ENCODE measurements at places on chromosomes 11 and 22.

DNA sequence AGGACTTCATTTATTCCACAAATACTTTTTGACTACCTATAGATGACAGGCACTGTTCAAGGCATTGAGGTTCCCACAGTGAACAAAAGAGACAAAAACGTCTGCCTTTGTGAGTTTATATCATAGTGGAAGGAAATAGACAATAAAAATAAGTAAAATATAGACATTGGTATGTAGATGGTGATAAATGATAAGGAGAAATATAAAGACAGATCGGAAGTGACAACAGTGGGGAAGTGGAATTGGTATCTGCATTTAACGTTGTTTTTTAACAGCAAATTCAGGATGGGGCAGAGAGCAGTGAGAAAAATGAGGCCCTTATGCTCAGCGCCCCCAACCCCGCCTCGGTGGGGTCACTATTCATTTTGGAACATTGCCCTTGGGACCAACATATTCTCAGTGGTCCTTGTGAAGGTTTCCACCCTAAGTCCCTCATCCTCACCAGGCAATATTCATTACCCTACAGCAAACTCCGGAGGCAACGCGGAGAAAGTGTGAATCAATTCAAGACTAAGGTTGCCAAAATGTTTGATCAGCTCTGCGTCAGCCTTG, 627 bp upstream of the PEX26 start:
- peaks cover 29% of the 10 kb centered on the region for H3K36me3 ChIP-seq
- H3K4me3 ChIP-seq: peak overlapping the region; percentile 69
- H3K4me1 ChIP-seq: peaks cover 36% of the 10 kb centered on the region
- H3K27ac ChIP-seq: peak overlapping the region; percentile 82
- DNase-seq: no peak
- no peaks in the 10 kb centered on the region for H3K27me3 ChIP-seq

DNA sequence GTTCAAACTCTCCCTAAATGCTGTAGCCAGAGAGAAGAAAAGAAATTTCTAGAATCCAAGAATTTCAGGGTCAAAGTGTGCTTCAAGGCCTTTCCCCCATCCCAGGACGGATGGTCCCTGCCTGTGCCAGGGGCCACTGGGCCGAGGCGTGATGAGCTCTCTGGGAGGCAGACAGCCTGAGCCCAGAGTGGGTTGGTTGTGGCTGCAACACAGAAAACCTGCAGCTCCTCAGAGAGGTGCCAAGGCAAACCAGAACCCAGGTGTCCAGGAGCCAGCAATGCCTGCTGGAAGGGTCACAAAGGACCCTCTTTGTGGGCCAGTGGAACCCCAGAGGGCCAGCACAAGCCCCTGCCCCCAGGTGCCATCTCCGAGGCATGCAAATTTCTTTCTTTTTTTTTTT, 2.6 kb upstream of the APOL6 start:
- H3K4me1 ChIP-seq: peaks cover 26% of the 10 kb centered on the region
- no peak for DNase-seq
- no peak overlapping the region for H3K4me3 ChIP-seq
- H3K36me3 ChIP-seq: peaks cover 10% of the 10 kb centered on the region
- no peak overlapping the region for H3K27ac ChIP-seq
- H3K27me3 ChIP-seq: peaks cover 3% of the 10 kb centered on the region

DNA sequence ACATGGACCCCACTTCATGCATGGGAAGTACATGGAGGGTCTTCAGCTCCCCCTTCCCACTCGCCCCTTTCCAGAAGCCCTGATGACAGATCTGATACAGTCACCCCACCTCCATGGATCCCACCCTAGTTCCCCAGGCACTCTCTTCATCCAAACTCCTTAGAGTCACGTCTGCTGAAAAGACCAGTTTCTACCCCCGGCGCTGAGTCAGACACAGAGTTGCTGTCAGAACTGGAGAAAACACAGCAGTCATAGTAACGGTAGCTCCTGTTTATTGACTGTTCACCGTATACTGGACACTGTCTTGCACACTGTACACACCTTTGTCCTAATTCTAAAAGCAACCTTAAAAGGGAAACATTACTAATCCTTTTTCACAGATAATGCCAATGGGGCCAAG, 29.1 kb downstream of the DRD2 start:
- H3K4me1 ChIP-seq: no peaks in the 10 kb centered on the region
- H3K27ac ChIP-seq: no peak overlapping the region
- H3K27me3 ChIP-seq: peaks cover 6% of the 10 kb centered on the region

DNA sequence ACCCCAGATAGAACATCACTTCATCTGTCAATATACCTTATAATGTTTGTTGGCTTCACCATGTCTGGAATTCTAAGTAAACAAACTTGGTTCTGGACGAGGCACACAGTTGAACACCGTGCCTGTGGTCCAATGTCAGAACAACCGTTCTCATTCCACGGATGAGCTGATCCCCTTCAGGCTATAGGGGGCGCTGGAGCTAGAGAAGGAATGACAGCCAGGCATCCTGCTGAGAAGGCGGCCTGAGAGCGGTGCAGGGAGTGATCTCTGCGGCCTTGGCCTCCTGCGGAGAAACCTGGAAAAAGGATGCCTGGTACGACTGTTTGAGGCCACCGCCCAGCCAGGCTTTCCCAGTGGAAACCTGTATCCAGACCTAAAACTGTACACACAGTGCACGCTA, 48.7 kb downstream of the FDX1 start:
- H3K36me3 ChIP-seq: no peaks in the 10 kb centered on the region
- H3K27me3 ChIP-seq: no peaks in the 10 kb centered on the region
- H3K4me3 ChIP-seq: no peak overlapping the region
- no peak for DNase-seq

- H3K36me3 ChIP-seq: peaks cover 19% of the 10 kb centered on the region
- H3K27me3 ChIP-seq: no peaks in the 10 kb centered on the region
- no peaks in the 10 kb centered on the region for H3K4me1 ChIP-seq
- no peak overlapping the region for H3K27ac ChIP-seq
- no peak overlapping the region for H3K4me3 ChIP-seq
- DNase-seq: no peak
Measured at GRCh38 chr11:68396516-68396915, 64.0 kb upstream of the PPP6R3 start.

DNA sequence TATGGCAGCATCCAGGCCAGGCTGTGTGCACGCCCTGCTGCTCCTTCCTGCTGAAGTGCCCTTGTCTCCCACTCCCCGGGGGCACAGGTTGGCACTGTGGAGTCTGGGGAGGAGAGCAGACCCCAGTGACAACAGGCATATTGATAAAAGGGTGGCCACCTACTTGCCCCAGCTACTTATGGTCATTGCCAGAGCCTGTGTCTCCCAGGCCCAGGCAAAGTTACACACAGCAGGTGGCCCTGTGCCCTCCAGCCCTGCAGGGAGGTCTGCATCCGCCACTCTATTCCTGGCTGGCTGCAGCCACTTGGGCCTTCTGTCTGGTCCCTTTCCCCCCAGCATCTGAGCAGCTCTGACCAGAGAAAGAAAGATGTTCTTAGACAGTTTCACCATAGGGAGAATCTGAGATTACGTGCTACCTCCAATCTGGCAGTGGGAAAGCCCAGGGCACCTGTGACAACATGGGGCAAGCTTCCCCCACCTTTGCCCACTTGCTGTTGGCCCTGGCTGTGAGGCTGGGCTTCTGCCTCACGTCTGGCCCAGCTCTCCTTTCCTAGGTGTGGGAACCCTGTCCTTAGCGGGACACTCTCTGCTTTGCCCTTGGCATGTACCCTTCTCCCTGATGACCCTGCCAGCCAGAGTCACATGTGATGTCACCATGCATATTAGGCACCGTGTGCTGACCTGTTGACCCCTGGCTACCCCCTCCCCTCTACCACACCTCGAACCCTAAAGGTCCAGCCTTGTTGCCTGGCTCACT, 25.3 kb upstream of the CSNK2A3 start:
- no peak for DNase-seq
- H3K4me3 ChIP-seq: no peak overlapping the region
- H3K4me1 ChIP-seq: no peaks in the 10 kb centered on the region
- H3K27ac ChIP-seq: no peak overlapping the region

- H3K36me3 ChIP-seq: no peaks in the 10 kb centered on the region
- H3K27ac ChIP-seq: peak overlapping the region; percentile 87
- H3K4me3 ChIP-seq: no peak overlapping the region
- H3K4me1 ChIP-seq: peaks cover 40% of the 10 kb centered on the region
- no peaks in the 10 kb centered on the region for H3K27me3 ChIP-seq
Measured at GRCh38 chr11:75338516-75339208, 12.8 kb downstream of the ARRB1 start.

- H3K36me3 ChIP-seq: no peaks in the 10 kb centered on the region
- no peak overlapping the region for H3K4me3 ChIP-seq
- H3K4me1 ChIP-seq: no peaks in the 10 kb centered on the region
- DNase-seq: peak; percentile 27
Measured at GRCh38 chr22:35631597-35631996, 14.5 kb upstream of the MB start.

DNA sequence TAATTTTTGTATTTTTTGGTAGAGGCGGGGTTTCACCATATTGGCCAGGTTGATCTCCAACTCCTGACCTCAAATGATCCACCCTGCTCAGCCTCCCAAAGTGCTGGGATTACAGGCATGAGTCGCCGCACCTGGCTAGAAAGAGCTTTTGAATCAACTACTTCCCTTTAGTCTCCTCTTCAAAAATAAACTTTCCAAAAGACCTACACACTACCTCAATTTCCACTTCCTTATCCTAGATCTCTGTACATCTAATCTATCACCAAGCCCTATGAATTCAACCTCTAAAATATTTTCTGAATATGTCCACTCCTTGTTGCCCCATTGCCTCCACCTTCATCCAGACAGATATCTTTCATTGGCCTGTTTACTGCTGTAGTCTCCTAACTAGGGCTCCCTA, 13.1 kb upstream of the DDX6 start:
- H3K27ac ChIP-seq: no peak overlapping the region
- H3K27me3 ChIP-seq: no peaks in the 10 kb centered on the region
- H3K36me3 ChIP-seq: no peaks in the 10 kb centered on the region
- H3K4me3 ChIP-seq: no peak overlapping the region
- DNase-seq: no peak
- no peaks in the 10 kb centered on the region for H3K4me1 ChIP-seq

GRCh38 chr11:47149782-47150181, 26.9 kb downstream of the ARFGAP2 start:
- no peaks in the 10 kb centered on the region for H3K27me3 ChIP-seq
- H3K27ac ChIP-seq: no peak overlapping the region
- H3K4me1 ChIP-seq: peaks cover 6% of the 10 kb centered on the region
- DNase-seq: no peak
- peaks cover 4% of the 10 kb centered on the region for H3K36me3 ChIP-seq

DNA sequence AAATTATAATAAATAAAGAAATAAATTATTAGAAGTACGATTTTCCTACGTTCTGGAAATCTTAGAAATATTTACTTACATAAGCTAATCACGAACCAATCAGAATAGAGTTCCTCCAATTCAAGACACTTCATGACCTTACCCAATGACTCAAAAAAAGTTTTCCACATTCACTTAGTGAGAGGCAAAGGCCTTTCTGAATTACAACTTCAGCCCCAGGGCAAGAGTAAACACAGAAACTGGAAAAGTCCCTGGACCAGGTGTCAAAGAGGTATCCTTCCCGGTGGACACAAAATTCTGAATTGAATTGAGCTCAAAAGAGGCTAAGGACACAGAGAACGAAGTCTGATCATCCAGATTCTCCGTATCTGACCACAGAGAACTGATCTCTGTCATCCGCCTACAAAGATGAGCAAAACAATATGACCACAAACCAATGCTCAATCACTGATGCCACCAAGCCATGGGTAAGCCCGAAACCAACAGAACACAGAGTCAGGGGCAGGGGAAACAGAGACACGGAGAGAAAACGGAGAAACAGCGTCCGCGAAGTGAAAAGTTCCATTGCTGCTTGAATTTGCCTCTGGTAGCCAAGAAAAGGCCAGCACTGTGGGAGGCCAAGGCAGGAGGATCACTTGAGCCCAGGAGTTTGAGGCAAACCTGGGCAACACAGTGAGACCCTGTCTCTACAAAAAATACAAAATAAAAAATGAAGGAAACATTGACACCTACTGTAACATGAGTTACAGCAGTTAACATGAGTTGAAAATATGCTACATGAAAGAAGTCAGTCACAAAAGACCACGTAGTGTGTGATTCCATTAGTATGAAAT, 6.8 kb downstream of the BID start:
- H3K27ac ChIP-seq: no peak overlapping the region
- no peak overlapping the region for H3K4me3 ChIP-seq
- no peak for DNase-seq
- no peaks in the 10 kb centered on the region for H3K27me3 ChIP-seq

DNA sequence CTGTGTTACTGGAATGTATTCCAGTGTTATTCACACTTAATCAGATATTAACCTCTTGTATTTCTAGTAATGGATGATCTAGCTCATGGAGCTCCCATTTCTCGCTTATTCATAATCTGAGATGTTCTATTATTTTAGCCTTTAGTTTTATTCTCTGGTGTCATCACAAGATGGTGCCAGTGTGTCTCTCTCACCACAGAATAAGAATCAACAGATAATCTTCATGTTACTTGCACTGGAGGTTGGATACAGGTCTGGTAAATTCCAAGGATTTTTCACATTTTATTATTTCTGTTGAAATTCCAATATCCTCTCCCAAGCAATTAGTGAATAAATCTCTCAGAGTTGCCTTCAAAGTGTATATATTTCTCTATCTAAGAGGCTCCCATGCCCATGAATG, 74.6 kb downstream of the CASP12 start:
- H3K4me1 ChIP-seq: 0 out of 2 replicates have a peak, but pooled peaks cover under 1% of the 10 kb centered on the region
- H3K4me3 ChIP-seq: no peak overlapping the region
- DNase-seq: no peak
- no peaks in the 10 kb centered on the region for H3K27me3 ChIP-seq
- no peak overlapping the region for H3K27ac ChIP-seq
- no peaks in the 10 kb centered on the region for H3K36me3 ChIP-seq

DNA sequence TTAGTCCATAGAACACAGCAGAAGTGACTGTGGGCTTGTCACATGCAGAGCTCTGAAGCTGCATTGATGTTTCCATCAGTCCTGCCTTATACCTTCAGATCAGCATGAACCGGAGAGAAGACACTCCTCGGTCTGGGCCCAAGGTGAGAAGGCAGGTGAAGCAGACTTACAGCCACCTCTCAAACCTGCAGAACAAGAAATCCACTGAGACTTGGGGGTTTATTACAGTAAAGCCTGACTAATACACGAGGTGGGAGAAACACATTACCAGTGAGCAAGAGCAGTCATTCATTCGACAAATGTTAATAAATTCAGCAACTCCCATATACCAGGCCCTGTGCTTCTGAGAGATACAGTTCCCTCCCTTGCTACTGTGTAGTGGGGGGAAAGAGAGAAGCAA, 279.0 kb downstream of the DDX10 start:
- DNase-seq: no peak
- H3K4me3 ChIP-seq: no peak overlapping the region
- no peak overlapping the region for H3K27ac ChIP-seq
- H3K4me1 ChIP-seq: no peaks in the 10 kb centered on the region
- peaks cover 15% of the 10 kb centered on the region for H3K36me3 ChIP-seq

- no peak overlapping the region for H3K27ac ChIP-seq
- H3K4me1 ChIP-seq: no peaks in the 10 kb centered on the region
- H3K4me3 ChIP-seq: no peak overlapping the region
- no peaks in the 10 kb centered on the region for H3K36me3 ChIP-seq
- peaks cover 6% of the 10 kb centered on the region for H3K27me3 ChIP-seq
Measured at GRCh38 chr11:69928121-69928520, 108.9 kb upstream of the FGF3 start.

- no peaks in the 10 kb centered on the region for H3K36me3 ChIP-seq
- no peak overlapping the region for H3K27ac ChIP-seq
- H3K4me1 ChIP-seq: no peaks in the 10 kb centered on the region
- no peak overlapping the region for H3K4me3 ChIP-seq
Measured at GRCh38 chr11:73236854-73237253, 18.8 kb downstream of the P2RY2 start.

Measured in DND-41 (cell line).